ENCODE measurements at places on chromosomes 1 and 21.
A peak's percentile ranks its signal among the peaks of the same experiment; 100 is the strongest.

GRCh38 chr21:44756423-44757185, 45.0 kb downstream of the UBE2G2 start:
- DNase-seq = no peak

- DNase-seq = no peak
Observed at GRCh38 chr1:62991152-62991551, 207.2 kb downstream of the ATG4C start.

DNA sequence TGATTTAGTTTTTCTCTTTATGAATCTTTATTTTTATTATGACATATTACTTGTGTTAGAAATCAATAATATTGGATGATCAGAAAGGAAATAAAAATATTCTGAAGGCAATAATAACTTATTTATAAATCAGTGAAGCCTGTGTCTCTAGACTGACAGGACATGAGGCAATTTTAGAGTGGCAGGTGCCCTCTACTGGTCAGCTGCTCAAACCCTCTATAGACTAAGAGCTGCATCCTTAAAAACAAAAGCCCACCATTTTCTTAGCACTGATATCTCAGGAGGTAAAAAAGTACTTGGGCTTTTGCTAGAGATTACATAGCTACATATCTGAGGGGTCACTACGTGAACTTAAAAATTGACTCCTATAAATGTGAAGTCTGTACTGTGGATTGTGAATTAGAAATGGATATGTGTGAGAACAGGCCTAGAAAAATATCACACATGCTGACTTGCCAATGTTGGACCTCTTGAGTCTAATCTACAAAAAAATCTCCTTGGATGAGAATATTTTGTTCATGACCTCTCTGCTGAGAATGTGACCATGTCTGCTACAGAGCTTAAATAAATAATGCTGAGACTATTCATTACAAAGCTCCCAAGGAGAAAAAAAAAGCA, 597.9 kb upstream of the ADAMTS5 start:
- peak; percentile 34 for DNase-seq

DNA sequence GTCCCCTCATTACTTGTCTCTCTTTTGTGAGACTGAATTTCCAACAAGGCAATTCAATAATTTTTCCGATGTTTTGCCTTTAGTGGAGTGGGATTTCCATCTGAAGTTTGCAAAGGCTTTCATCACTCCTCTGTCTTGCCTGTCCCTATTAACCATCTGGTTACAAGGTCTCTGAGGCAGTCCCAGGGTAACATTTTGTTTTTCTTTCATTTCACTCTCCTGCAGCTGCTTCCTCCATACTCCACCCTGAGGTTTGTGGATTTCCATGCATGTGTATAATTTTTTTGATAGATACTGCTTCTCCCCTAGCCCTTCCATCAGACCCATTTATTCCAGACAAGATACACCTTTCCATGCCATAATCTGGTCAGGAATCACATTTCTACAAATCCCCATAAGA, 366.8 kb downstream of the PTBP2 start:
- no peak for DNase-seq

DNA sequence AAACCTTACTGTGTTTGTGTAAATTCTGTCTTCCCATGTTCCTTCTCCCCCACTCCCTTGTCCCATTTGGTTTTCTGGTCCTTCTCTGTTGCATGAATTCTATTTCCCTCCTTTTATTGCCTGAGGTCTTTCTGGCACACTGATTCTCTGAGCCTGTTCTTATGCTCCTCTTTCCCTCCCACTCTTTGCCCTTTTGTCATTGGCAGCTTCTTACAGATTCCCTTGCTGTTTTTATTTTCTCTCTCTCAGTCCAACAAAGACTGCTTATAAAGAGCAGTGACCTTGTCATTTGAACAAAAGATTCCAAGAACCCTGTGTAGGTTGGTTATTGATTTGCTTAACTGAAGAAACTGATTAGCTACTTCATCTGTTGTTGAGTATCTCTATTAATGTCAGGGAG, 49.7 kb downstream of the GPR52 start:
- no peak for DNase-seq

DNA sequence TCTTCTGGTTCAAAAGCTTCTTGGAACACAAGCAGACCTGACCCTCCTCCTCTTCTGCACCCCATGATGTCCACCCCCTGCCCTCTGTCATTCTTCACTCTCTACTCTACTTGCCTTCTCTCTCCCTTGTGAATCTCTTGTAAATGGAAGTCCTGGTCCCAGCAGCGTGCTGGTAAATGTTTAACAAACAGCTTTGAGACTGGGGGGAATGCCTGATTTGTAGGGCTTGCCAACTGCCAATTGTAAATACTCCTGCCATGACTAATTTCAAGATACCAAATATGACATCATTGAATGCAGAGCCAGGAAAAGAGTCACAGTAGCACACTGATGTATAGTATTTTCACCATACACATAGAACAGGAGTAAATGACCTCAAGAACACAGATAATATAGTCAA, 40.9 kb upstream of the LRRN2 start:
- no peak for DNase-seq

GRCh38 chr21:23215261-23215660, 2217.1 kb downstream of the NCAM2 start:
- no peak for DNase-seq

GRCh38 chr1:118934706-118935105, 53.4 kb downstream of the TBX15 start:
- no peak for DNase-seq

- no peak for DNase-seq
Observed at GRCh38 chr1:227073786-227074185, 133.7 kb downstream of the COQ8A start.

GRCh38 chr1:154925335-154926170, 11.0 kb downstream of the PMVK start:
- no peak for DNase-seq

- no peak for DNase-seq
Observed at GRCh38 chr1:228378873-228379460, 27.7 kb downstream of the TRIM11 start.

All from putamen (tissue), 1 donor.